CD4-positive, alpha-beta T cell treated with Interleukin-21 for 1 hour (primary cell): ENCODE measurements at places on chromosomes 5 and 9.

- DNase-seq: no peak
Measured at GRCh38 chr5:133113331-133114061, 61.7 kb downstream of the HSPA4 start.

GRCh38 chr5:140641716-140642115, 2.5 kb downstream of the TMCO6 start:
- no peak for DNase-seq

GRCh38 chr5:178232920-178233429, 373 bp upstream of the PHYKPL start:
- DNase-seq: no peak

- DNase-seq: no peak
Measured at GRCh38 chr9:2253636-2254580, 238.8 kb downstream of the SMARCA2 start.

GRCh38 chr5:152405145-152405544, at the start of gene NMUR2:
Gene NMUR2 (minus strand): TSS chr5:152405279. CDS start chr5:152405113, 166 bp downstream.
- no peak for DNase-seq

GRCh38 chr5:169717288-169717687, 80.2 kb downstream of the DOCK2 start:
- no peak for DNase-seq

- peak; percentile 53 for DNase-seq
Measured at GRCh38 chr5:132011622-132012343, at the start of gene ACSL6. Gene ACSL6 (minus strand): TSS chr5:132011658. CDS start chr5:132011553, 105 bp downstream.

GRCh38 chr9:91913096-91913495, 36.9 kb downstream of the ROR2 start:
- no peak for DNase-seq

DNA sequence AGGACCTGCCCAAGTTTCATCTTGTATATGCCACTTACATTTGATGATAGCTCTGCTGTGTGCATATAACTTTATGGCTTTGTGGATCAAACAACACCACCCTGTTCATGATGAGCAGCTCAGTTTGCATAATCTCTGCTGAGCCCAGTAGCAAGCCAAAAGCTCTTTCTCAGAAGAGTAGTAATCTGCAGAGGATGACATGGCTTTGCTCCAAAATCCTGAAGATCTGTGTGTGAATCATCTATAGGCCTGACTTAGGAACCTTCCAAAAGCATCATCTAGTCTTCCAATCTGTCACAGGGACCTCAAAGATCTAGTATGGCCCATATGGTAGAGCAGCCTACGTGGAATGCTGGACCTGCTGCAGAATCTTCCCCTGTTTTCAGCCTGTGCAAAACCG, 394.6 kb downstream of the PSAT1 start:
- DNase-seq: no peak

DNA sequence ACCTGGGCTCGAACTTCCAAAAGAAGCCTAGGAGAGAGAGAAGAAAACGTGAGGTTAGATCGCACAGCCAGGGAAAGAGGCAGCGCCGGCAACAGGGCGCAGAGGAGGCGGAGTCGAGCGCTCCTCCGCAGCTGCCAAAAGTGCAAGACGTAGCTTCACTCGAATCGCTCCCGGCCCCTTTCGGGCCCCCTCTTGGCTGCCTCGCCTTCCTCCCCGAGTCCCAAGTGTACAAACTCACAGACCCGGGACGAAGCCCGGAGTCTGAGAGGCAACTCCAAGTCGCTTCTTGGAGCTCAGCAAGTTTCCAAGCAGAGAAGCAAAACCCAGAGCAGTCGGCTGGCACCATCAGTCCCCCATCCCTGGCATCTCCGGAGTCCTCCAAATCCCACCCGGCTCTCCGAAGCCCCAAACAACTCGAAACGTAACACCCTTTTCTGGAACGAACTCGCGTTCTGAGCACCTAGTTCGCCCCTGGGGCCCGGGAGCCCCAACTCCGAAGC, 1.2 kb downstream of the MIER3 start:
- peak; percentile 47 for DNase-seq

DNA sequence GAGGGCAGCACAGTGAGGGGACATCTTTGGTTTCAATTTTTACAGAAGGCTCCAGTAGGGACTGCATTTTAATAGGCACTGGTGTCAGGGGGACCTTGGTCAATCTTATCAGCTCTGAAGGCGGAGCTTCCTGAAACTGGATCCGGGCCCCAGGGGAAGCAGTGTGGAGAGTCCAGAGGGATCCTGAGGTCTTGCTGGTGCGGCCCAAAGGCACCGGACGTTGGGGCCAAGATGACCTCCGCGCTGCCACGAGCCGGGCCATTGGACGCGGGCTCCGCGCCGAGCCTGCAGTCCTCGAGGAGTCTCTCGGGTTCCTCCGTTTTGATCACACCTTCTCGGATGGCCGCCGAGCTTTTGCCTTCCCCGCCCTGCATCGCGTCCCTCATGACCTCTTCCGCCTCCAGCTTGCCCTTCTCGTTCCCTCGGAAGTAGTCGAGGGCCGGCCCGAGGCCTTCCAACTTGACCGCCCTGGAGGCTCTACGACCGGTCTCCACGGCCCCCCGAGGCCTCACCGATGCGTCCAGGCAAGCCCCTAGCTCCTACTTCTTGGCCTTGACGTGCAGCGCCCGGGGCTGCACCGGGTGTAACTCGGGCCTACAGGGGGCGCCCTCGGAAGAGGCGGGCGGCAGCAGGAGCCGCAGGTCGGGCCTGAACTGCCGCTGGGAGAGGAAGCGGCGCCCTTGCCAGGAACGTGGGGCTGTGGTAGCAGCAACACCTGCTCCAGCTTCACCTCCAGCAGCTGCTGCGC, 18.8 kb downstream of the C5orf52 start:
- DNase-seq: peak; percentile 30

DNA sequence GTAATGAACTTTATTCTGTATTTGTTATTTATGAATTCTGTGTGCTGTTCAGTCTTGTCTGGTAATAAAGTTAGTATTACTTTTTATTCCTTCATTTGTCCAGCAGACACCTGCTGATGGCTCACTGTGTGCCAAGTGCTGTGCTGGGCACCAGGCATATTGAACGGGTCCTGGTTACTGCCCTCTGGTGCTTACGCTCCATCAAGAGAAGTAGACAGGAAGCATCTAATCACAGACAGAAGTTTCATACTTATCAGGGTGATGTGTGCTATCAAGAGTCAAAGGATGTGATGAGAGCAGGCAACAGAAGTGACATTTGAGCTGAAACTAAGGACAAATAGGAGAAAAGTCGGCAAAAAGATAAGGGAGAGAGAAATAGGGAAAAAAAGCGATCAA, 153.1 kb downstream of the FGF1 start:
- DNase-seq: no peak

DNA sequence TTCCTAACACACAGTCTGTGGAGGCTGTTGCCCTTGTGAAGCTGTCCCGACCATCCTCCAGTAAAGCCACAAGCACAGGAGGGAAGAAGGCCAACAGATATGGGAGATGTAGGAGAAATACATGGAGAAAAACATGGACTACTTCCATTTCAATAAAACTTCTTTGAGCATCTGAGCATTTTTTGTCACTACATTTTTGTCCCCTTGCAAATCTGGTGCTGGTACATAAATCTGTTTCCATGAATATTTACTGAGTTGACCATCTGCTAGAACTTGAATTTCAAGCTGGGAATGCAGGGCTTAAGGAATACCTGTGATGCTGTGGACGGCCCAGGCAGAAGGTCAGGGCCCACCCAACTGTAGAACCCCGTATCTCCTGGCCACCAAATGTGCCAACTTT, 43.9 kb upstream of the ICE1 start:
- DNase-seq: no peak

GRCh38 chr5:114695292-114695904, 333.5 kb downstream of the KCNN2 start:
- no peak for DNase-seq

DNA sequence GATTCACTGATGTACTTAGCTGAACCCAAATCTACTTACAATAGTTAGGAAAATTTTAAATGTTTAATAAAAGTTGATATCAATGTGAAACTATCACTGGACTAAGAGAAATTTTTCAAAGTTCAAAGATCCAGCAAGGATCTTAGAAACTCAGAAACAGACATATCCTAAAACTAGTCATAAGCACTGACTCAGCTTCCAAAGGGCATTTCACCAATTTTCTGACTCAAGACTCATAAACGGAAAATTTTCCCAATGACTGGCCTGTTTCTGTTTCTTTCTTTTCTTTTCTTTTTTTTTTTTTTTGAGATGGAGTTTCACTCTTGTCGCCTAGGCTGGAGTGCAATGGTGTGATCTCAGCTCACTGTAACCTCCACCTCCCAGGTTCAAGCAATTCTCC, 66.6 kb downstream of the CDC14B start:
- DNase-seq: no peak

DNA sequence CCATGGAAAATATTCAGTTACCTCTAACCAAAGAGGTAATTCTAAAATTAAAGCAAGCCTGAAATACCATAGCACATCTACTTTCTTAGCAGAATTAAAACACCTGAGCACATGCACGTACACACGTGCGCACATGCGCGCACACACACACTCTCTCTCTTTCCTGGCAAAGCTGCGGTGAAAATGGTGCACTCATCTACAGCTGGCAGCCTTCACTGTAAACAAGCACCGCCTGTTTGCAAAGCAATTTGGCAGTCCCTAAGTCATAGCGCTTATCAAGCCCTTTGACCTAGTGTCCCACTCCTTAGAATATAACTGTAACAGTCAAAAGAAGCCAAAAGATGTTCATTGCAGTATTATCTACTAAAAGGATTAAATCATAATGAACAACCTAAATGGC, 278.7 kb downstream of the DENND1A start:
- no peak for DNase-seq

DNA sequence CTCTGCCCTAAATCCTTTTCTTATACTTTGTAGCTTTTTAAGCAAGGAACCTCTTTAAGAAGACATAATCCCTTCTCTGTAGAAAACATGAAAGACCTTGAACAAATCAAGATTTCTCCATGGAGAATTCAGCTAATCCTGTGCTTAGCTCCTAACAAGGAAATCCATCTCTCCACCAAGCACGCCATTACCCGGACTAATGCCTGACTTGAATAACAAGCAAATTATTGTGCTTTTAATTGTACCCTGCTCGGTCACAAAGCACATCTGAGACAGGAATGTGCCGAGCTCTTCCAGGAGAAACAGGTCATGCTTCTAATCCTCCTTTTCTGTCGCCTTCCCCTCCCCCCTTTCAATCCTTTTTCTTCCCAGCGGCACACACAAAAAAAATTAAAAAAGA, 141.3 kb downstream of the PSAT1 start:
- DNase-seq: no peak

GRCh38 chr9:27599102-27599869, 26.0 kb upstream of the C9orf72 start:
- DNase-seq: no peak

DNA sequence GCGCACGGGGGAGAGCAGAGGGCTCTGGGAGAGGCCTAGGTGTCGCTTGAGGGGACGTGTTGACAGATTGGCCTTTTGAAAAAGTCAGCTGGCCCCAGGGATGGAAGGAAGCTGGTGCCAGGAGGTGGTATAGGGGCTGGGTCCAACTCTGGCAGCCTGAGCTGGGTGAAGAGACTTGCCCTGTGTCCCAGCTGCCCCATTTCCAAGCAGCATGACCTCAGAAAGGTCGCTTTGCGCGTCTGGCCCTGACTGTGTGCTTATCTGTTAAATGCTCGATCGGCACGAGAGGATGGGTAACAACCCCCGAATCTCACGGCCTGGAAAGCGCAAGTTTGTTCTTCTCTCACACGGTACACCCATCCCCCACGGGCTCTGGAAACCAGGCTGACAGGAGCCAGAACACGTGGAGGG, 31.2 kb upstream of the LAMC3 start:
- no peak for DNase-seq

DNA sequence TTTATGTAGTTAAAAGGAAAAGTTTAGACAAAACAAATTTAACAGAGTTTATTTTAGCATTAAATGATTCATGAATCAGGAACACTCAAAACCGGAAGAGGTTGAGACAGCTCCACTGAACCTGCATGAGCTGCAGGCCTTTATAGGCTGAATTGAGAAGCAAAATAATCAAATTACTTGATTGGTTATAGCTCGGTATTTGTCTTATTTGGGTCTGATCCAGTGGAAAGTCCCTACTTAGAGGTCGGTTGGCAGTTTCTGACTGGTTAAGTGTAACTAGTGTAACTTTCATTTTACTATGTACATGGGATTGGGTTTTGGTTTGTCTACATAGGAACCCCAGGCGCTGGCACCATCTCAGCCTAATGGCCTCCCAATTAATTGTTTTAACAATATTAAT, 74.1 kb upstream of the PIK3R1 start:
- DNase-seq: peak; percentile 48

DNA sequence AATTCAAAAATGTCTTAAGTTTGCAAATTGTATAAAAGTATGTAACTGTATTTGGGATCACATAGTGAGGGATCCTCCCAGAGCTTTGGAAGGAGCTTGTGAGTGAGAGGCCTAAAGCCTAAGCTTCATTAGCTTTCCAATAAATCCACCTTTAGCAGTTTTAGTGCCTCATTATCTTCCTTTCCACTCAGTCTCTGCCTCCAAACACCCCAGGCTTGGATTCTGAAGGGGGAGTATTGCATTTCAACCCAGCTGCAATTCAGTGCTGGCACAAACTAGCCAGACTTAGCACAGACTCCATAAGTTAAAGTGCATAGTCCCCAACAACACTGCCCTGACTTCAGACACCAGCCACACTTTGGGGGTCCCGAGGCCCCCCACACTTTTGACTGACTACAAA, 113.5 kb downstream of the SMARCA2 start:
- no peak for DNase-seq

DNA sequence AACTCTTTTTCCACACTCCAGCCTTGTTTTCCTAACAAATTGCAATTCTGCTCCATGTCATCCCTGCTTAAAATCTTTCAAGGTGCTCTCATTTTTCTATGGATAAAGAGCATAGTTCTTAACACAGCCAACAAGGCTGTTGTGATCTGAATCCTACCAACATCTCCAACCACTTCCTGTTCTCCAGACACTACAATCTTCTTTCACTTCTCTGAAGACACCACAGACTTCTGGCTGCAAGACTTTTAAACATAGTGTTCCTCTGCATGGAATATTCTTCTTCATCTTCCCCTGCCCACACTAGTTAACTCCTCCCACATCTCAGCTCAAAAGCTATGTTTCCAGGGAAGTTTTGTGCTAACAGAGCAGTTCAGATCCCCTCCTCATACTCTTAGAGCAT, 404.8 kb downstream of the MAN2A1 start:
- DNase-seq: no peak

DNA sequence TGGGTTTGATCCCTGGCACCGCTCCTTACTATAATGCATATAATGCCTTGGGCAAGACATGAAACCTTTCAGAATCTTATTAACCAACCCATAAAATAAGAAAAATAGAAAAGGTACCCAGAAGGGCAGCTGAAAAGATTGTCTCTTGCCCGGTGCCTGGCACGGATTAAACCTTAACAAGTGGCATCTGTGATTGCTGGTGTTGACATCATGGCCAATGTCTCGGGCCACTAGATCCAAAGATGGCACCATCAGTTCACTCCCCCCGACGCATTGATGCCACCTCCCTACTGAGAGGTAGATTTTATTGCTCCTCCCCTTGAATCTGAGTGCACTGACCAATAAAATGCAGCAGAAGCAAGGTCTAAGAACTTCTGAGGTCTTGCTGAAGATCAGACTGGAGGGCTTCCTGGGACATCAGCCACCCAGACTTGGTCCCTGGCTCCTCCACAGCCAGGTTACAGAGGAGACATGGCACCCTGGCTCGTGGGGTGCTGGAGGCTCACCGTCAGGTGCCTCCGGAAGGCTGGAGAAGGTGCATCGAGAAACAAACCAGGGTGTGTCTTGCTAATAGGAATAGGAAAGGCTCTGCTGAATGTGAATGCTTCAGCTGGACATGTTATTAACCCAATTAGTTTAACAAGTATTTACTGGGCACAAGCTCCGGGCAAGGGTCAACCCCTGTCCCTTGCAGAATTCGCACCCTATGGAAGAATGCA, 80.0 kb upstream of the COL5A1 start:
- no peak for DNase-seq
